Renal cortical epithelial cell (primary cell): ENCODE measurements at places on chromosomes 13 and 19.

- DNase-seq = no peak
Observed at GRCh38 chr13:49053906-49054305, 78.2 kb downstream of the FNDC3A start.

GRCh38 chr19:30909216-30909615, 440.0 kb downstream of the TSHZ3 start:
- no peak for DNase-seq

DNA sequence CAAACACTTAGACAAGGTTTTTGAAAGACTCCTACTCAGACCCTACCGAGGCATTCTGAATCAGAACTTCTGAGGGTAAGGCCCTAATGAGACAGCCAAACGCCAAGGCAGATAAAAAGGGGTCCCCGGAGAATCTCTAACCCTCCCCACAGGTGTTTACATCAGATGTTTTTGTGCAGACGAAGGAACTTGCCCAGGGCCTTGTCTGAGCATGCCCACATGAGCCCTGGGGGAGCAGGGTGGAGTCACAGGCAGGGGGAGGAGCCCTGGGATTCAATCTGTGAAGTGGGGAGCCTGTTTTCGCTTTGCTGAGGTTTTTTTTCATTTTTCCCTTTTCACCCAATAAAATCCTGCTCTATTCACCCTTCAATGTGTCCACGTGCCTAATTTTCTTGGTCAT, 61.6 kb upstream of the MED4 start:
- DNase-seq = peak; percentile 25

- peak; percentile 7 for DNase-seq
Observed at GRCh38 chr13:48773531-48774275, 120.0 kb downstream of the CYSLTR2 start.

DNA sequence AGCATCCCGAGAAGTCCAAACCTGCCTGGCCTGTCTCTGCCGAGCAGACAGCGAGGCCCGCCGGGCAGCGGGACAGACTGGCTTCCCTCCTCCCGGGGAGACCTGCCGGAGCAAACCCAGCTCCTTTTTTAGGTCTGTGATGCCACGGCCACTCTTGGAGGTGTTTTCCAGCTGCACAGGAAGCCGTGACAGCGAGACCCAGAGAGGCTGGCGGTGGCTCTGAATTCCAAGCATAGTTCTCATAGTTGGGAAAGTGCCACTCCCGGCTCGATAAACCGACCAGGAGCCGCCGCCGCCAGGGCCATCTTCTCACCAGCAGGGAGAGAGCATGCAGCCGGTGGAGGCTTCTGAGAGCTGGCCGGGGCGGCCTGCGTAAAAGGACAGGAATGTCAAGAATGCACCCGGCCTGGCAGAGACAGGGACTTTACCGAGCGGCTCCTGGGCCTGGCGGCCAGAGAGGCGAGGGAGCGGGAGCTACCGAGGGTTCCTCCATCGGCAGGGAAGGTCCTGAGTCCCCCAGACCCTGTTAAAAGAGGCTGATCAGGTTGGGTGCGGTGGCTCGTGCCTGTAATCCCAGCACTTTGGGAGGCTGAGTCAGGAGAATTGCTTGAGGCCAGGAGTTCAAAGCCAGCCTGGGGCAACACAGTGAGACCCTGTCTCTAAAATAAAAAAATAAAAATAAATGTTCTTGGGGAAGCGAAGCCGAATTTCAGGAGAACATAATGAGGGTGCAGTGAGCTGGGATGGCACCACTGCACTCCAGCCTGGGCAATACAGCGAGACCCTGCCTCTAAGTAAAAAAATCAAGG, 64.9 kb downstream of the GADD45B start:
- peak; percentile 92 for DNase-seq

DNA sequence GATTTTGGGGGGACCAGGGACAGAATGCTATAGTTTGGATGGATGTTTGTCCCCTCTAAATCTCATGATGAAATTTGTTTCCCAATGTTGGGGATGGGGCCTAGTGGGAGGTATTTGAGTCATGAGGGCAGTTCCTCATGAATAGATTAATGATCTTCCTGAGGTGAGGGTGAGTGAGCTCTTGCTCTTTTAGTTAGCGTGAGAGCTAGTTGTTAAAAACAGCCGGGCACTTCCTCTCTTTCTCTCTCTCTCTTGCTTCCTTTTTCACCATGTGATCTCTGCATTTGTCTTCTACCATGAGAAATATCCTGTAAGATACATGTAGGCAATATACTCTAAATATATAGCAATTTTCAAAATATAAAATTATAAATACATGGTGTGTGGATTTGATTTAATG, 290.8 kb upstream of the PCDH9 start:
- DNase-seq = no peak

- DNase-seq = peak; percentile 90
Observed at GRCh38 chr13:36158611-36159010, 27.4 kb upstream of the DCLK1 start.

GRCh38 chr13:113115363-113116205, 7.0 kb upstream of the F10 start:
- no peak for DNase-seq

- DNase-seq = no peak
Observed at GRCh38 chr19:48400018-48400742, 6.7 kb downstream of the GRIN2D start.

GRCh38 chr19:47210180-47210490, 20.9 kb downstream of the BBC3 start:
- no peak for DNase-seq

GRCh38 chr19:45097776-45098520, 5.0 kb downstream of the PPP1R37 start:
- peak; percentile 95 for DNase-seq

DNA sequence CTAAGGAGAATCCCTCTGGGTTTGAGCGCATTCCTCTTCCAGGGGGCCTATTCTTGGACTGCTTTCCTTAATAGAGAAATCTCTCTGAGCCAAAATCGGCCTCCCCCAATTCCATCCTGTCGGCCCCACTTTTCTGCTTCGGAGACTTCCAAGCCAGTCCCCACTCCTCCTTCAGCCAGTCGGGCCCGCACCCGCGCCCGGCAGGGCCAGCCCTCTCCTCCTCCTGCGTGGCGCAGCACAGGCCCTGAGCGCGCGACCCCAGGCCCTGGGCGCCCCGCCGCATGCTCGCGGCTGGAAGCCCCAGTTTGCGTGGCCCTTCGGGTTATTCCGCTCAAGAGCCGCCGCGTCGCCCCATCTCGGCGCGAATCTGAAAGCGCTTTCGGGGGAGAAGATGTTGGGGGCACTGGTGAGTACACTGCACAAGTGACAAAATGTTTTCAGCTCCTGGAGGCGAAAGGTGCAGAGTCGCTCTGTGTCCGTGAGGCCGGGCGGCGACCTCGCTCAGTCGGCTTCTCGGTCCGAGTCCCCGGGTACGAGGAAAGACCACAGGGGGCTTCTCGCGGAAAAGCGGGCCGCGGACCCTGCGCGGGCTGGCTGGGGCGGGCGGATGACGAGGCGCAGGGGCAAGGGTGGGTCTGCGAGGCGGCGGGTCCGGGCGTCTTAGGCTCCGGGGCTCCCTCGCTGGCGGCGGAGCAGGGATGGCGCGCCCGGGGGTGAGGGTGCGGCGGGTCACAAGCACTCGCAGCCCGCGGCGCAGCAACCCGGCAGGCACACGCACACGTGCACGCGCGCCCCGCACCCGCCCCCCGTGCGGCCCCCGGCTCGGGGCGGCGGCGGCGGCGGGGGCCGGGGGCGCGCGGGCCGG, at the start of gene IL17D:
Gene IL17D, plus strand, starts transcription at position 785 of the 865 bp plus-strand sequence. CDS start 303 bp downstream, outside the sequence.
- no peak for DNase-seq

GRCh38 chr19:45179072-45179891, 698 bp downstream of the BLOC1S3 start:
- DNase-seq = no peak

DNA sequence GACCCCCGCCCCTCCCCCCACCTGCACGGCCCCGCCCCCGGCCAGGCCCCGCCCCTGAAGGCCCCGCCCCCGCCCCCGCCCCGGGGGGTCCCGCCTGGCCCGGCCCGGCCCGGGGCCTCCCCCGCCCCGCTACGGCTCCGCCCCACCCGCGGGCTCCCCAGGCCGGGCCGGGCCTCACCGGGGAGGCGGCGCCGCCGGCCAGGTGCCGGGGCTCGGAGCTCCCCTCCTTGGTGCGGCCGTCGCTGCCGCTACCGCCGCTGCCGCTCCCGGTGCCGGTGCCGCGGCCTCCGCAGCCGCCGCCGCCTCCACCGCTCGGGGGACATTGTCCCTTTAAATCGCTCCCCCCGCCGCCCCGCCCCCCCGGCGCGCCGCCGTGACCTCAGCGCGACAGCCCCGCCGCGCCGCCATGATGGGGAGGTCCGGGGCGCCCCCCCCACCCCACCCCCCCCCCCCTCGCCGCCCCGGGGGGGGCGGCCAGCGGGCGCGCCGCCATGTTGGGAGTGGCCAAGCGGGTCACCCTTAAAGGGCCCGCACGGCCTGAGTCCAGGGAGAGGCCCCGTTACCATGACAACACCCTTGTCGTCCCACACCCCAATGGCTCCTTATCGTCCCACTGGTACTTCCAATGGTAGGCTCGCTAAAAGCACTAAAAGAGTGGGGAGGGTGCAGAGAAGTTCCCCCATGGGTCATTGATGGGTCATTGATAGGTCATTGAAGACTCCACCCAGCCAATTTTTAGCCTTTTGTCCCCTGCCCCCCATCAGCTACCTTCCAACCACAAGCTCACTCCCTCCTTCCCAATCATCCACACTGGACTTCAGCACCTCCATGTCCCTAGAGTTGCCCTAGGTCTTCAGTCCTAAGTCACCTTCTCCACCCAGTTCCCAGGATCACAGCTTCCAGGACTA, at the start of gene WIZ:
Gene WIZ, minus strand, starts transcription at position 337 of the 908 bp plus-strand sequence. CDS start 1,649 bp downstream, outside the sequence.
- DNase-seq = no peak

DNA sequence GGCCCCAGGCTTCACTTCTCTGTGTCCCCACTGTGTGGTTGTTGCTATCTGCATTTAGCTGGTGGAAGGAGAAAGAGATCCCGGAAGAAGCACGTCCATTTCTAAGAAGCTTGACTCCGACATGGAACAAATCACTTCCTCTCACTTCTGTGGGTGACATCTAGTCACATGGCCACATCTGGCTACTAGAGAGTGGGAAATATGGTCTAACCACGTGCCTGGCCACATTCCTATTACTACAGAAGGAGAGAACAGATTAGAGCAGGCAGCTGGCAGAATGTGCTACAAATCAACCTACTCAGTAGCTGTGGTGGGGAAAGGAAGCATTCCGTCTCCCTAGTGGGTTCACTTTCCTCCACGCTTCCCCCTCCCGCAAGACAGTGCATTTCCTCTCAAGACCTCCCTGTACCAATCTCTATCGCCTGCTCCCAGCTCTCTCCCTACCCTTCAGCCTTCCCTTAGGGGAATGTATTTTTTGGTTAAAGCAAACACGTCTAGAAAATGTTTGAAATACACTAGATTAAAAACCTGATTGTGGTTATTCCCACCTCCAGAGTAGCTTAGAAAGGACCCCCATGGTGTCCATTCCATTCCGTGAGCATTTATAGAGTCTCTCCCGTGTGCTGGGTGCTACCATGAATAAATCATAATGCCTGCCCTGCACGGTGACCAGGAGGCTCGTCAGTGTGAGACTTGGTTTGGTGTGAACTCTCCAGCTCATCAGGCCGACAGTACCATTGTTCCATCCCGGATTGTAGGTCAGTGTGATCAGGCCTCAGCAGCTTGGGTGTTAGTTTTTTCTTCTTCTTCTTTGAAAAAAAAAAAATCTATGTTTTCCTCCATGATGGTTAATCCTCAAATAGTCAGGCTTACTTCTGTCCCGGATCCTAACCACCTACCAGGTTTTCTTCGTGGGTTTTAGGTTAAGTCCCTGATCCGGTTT, 8.0 kb upstream of the AMER2 start:
- no peak for DNase-seq

GRCh38 chr13:98510156-98510509, 66.8 kb downstream of the STK24 start:
- DNase-seq = no peak

GRCh38 chr19:6736917-6737283, 480 bp downstream of the GPR108 start:
- DNase-seq = no peak

DNA sequence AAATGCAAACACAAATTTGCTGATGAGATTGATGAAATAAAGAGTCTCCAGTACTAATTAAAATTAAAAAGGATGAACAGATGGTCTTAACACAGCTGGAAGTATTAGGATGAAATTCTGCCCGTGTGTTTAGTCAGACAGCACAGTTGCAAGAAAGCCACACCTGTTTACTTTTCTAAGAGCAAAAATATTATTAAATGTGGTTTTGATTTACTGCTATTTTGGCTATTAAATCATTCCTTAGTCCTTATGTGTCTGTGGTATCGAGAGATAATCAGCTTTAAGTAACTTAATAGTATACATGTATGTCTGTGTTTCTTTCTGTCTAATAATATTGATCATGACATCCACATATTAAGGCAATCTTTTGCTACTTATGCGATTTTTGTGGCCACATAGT, 494.9 kb downstream of the GPC6 start:
- DNase-seq = no peak

DNA sequence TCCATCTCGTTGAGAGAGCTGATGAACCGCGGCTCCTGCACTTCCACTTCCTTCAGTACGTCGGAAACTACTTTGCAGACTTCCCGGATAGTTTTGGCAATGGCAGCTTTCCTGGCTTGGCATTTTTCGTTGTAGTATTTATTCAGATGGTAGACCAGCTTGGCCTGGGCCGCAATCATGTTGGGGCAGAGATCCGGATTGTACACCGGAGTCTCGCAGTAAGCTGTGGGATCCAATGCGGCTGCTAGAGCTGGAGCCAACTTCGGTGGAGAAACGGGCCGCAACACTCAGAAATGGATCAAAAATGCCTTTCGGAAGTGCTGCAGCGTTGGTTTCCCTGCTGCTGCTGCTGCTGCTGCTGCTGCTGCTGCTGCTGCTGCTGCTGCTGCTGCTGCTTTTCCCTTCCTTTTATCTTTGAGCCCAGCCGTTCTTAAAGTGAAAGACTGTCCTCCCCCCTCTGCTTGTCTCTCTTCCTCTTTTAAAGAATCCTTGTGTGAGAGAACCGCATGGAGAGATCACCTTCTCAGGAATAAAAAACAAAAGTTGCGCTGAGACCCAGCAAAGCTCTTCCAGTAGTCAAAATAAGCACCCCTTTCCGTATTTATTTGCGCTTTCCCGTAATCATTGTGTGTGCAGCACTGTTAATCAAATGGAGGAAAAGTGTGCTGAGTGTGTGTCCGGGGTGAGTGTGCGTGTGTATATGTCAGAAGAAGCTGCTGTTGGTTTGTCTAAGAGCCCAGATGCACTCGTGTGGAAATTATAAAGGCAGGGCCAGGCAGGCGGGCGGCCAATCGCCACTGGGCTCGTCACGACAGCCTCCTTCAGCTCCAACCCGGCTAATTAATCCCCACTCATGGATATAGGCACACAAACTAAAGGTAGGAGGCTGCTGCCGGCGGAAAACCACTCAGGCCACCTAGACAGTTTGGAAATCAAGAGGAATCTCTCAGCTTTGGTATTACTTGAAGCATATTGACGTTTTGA, at the start of gene MAB21L1:
Gene MAB21L1, minus strand, starts transcription at position 730 of the 984 bp plus-strand sequence. Its CDS starts 551 bp downstream, at position 179.
- no peak for DNase-seq

- no peak for DNase-seq
Observed at GRCh38 chr13:45003417-45003816, 14.1 kb downstream of the GPALPP1 start.
